ENCODE measurements at places on chromosomes 12 and 14.

- peak; percentile 6 for DNase-seq
Observed at GRCh38 chr12:64825143-64826021, 935 bp downstream of the TBC1D30 start.

DNA sequence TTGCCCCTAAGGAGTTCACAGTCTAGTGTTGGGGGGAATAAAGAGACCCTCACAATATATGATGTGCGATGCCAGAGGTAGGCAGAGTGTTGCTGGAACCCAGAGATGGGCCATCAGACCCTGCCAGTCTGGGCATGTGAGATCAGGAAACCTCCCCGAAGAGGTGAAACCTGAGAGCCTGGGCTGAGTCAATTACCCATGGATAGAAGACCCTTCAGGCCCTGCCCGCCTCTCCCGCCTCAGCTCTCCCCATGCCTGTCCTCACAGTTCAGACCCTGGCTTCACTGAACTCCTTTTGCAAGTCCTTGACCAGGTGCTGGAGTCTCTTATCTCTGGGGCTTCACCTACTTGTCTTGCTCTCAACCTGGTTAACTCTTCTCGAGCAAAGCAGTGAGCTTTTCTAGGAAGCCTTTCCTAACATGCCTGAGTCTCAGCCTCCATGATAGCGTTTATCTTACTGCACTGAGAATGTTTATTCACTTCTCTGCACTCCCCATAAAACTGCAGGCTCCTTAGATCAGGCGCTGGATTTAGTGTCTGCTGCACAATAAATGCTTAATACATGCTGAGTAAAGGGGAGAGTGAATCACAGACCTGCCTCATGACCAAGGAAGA is 19.6 kb downstream of the ALDH1L2 start:
- DNase-seq = no peak

DNA sequence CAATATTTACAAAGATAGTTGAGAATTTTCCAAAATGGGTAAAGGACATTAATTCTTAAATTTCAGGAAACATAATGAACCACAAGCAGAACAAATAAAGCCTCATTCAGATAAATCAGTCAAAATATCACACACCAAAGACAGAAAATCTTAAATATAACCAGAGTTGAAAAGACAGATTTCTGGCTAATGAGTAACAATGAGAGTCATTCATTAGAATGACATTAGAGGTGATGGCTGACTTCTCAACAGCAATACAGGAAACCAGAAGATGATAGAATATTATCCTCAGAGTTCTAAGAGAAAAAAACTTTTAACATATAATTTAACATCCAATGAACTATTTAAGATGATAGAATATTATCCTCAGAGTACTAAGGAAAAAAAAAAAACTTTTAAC is 124.2 kb downstream of the DENND5B start:
- no peak for DNase-seq

GRCh38 chr12:80199931-80200330 is 100.6 kb downstream of the OTOGL start:
- no peak for DNase-seq

- no peak for DNase-seq
Observed at GRCh38 chr12:112839386-112839972, 47.9 kb downstream of the RPH3A start.

- no peak for DNase-seq
Observed at GRCh38 chr14:62800577-62800976, 244.7 kb downstream of the KCNH5 start.

DNA sequence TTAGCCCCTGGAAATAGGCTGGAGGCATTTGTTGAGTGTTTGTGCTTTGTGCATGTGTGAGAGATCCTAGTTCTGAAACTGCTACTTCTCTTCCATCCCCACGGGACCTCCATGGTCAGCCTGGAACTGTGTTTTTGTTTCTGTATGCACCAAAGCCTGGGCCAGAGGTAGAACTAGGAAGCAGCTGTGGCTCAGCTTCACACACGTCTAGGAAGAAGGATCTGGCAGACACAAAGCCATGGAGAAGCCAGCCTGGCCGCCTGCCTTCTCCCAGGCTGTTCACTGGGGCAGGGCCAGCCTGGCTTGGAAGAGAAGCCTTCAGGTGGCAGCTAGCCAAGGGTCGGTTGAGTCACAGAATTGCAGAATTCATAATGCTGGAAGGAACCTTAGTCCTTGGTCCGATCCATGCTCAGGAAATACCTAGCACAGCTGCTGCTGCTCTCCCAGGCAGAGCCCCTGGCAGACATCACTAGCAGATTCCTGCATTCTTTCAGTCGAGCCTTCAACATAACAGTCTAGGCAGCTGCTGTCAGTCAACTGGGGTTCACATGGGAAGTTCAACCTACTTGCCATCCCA is 27.0 kb downstream of the RIN3 start:
- DNase-seq = no peak

DNA sequence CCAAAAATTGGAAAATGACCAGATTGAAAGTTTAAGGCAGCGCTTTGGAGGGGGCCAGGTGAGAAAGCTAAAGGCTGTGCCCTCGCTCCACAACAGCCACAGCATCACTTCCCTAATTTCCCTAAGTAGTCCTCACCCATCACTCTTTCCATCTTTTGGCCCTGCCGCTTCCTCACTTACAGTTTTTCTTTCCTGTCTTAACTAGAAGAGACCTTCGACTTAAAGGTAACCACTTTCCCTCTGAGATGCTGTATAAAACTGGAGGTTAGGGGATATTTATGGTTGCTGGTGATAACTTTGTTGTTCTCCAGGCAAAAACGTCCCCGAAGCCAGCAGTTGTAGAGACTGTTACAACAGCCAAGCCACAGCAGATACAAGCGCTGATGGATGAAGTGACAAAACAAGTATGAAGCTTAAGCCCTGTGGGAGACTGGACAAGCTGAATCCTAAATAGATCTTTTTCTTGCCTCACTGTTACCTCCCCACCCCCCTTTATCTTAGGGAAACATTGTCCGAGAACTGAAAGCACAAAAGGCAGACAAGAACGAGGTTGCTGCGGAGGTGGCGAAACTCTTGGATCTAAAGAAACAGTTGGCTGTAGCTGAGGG is 4.3 kb downstream of the DDIT3 start:
- DNase-seq = no peak

- no peak for DNase-seq
Observed at GRCh38 chr12:522692-523378, 63.1 kb downstream of the B4GALNT3 start.
